ENCODE measurements at places on chromosomes 5 and 9.

GRCh38 chr5:126837906-126838539 is 61.1 kb downstream of the LMNB1 start:
- no peak for DNase-seq

- no peak for DNase-seq
Observed at GRCh38 chr5:43061352-43062075, 21.4 kb upstream of the ANXA2R start.

DNA sequence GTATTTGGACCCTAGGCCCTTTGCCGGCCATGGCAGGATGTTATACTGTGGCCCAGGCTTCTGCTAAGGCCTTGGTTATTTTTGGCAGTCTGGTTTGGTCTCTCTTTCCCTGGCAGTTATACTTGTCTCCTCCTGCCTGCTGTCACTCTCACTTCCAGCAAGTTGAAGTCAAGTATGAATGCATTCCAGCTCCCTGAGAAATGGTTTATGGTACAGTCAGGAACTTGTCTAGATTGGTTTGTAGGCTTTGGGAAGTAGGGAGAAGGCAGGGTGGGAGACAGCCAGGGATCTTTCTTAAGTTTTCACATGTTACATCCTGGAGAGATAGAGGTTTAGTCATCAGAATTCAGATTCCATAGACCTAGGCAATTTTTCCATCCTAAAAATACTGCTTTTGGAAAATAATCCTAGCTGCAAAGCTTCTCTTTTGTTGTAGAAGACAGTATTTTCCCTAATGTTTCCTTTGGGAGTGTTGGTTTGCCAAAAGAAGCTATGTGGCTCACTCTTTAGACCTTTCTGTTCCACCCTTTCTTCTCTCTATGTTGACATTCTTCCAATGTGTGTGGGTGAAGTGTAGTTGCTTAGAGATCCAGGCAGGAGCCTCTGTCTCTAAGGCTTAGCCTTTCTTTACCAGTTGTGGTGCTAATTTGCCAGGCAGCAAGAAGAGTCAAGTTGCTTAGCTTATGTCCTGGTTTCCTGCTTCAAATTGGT is 2.5 kb upstream of the KDM3B start:
- peak; percentile 31 for DNase-seq

DNA sequence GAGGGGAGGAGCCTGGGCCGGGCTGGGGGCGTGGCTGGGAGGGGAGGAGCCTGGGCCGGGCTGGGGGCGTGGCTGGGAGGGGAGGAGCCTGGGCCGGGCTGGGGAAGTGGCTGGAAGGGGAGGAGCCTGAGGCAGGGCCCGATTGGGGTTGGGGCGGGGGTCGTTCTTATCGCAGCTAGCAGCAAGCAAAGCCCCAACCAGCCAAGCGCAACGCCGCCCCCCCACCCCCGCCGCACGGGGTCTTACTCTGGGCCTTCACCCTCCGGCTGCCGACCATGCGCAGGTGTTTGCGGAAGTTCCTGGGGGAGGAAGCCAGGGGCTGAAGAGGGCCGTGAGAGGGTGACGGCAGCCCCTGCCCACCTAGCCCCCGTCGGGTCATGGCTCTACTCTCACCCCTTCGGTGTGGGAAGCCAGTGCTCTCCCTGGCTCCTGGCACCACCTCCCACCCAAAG is 5.0 kb downstream of the NSMF start:
- DNase-seq: no peak

DNA sequence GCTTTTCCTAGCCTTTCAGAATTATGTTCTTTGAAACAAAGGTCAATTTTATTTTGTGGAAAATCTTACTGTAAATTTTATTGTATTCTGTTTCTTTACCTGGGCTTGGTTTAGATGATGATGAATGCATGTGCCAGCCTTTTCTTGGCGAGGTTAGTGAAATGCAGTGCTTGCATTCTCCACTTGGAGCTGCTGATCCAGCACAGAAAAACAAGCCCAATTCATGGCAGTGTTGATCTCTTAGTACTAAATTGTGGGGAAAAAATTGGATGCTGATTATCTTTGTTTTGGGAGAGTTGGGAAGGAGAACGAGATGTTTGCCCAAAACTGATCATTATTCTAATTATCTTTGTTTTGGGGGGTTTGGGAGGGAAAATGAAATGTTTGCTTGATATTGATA is 3.7 kb downstream of the HABP4 start:
- DNase-seq: peak; percentile 22

GRCh38 chr9:93582115-93582514 is 5.7 kb downstream of the PHF2 start:
- no peak for DNase-seq

DNA sequence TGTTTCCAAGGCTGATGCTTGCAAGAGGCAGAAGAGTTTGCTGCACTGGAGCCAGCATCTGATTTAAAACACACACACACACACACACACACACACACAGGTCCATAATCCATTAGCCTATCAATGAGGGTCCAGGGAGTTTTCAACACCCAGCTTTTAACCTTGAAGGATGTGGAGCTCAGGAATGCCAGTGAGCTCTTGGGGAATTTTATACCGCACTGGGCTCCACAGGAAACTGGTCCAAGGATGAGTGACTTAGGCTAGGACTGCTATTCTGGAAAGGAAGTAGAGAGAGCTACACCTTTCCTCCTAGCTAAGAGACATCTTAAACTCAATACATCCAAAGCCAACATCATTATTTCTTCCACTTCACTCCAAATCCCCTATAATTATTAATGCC is 942 bp upstream of the NRG2 start:
- no peak for DNase-seq

GRCh38 chr9:37915911-37916470 is 12.1 kb upstream of the SLC25A51 start:
- DNase-seq: no peak

- no peak for DNase-seq
Observed at GRCh38 chr5:33235304-33235703, 205.5 kb upstream of the TARS1 start.

- DNase-seq: no peak
Observed at GRCh38 chr9:126591083-126591482, 22.6 kb upstream of the LMX1B start.

DNA sequence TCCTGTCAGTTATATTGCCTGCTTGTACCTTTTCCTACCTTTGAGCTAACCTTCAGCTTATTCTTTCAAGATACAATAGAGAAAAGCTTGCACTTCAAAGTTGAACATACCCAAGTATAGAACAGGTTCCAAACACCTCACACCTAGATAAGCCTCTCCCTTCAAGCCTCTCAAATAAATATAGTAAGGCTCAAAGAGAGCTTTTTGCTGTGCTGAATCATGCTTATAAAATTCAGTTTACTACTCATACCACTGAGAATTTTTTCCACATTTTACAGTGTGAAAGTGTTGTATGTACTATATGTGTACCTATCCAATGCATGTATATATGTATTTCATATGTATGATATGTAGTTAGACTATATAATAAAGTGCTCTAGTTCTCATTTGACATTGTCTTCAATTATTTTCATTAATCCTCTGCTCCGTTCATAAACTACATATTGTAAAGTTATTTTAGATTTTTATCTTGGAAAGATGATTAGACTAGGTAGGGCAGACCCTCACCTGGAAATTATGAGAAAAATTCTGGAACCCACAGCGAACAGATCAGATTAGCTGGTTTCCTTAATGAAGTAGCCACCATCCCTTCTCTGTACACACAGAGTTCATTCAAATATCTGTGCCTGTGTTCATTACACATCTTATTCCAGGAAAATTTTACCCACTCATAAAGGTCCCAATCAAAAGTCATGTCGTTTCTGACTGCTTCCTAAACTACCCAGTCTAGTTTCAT is 149.2 kb upstream of the RGMB start:
- DNase-seq: no peak

- no peak for DNase-seq
Observed at GRCh38 chr9:92895812-92896436, 18.1 kb upstream of the ZNF484 start.
